PC-3 (cell line): ENCODE measurements at places on chromosomes 2 and 18. TPM values are rescaled to one million over a fixed set of nuclear protein-coding genes. Genes with fewer than 3 reads are reported as not detected.

DNA sequence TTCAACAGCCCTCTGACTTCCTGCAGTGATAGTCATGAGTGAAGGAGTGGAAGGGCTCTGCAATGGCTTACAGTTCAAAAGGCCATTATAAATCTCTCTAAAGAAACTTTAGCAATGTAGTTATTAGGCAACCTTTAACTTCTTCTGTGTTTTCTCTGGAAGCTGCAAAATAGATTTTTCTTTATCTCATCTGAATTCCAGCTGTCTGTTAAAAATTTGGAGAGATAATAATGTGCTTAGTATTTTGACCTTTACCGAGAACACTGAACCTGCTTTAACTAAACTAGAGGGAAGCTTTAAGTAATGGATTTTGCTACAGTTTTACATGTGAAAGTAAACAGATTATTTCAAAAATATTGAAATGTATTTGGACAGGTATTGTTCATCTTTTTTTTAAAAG, 847.9 kb downstream of the ERBB4 start:
- DNase-seq: no peak

- no peak for DNase-seq
Measured at GRCh38 chr2:121992700-121993099, 237.2 kb downstream of the TSN start.

The DIPK1C gene
- total RNA-seq: not detected in 2 replicates

GRCh38 chr2:200193791-200194190, 112.7 kb upstream of the SPATS2L start:
- no peak for DNase-seq

- DNase-seq: no peak
Measured at GRCh38 chr2:15670981-15671380, 79.3 kb downstream of the DDX1 start.

DNA sequence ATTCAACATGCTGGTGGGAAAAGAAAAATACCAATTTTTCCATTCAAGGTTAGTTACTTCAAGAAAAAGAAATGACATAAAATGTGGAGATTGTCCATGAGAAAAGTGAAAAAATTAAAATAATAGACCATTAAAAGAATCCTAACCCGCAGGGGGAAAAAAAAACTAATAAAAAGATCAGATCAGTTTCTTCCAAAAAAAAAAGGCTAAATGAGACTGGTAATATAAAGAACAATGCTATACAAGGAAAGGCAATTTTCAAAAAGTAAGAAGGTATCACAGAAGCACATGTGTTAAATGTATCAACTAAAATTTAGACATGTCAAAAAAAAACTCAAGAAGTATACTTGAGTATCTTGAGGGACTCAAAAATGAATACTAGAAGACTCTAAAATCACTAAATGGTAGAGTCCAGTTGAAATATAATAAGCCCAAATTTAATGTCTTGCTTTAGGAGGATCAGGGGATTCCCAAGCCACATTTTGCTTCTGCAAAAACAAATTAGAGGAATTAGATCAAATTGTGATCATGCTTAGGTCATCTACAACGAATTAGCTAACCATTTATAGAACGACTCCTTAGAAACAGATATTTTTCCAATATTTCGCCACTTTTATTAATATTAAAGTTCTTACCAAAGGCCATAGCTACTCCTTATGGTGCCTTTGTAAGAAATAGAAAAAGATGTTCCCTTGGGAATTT, 35.8 kb upstream of the GLS start:
- no peak for DNase-seq

- peak; percentile 77 for DNase-seq
Measured at GRCh38 chr2:7083580-7084509, 166.6 kb downstream of the RNF144A start.

The SLC38A11 gene
- total RNA-seq: 0.36 TPM in 1 of 2 replicates, not detected in the other

- no peak for DNase-seq
Measured at GRCh38 chr18:24060644-24061043, 46.1 kb downstream of the TTC39C start.

DNA sequence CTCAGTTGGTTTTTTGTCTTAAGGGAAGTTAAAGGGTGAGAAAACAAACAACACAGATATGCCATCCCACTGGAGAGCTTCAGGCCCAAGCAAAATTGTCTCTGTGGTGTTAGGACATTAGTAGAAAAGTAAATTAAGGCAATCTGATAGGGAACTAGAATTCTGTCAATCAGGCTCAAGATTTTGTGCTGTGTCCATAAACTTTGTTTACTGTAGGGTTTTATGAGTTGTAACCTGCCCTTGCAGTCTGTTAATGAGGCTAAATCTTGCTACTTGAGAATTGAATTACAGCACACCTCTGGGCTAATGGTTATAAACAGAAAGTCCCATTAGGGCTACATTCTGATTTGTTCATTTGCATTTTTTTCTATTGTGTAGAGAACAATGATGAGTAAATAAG, 78.0 kb upstream of the OTX1 start:
- no peak for DNase-seq

GRCh38 chr2:112916625-112917247, 5.8 kb downstream of the IL37 start:
- DNase-seq: no peak

DNA sequence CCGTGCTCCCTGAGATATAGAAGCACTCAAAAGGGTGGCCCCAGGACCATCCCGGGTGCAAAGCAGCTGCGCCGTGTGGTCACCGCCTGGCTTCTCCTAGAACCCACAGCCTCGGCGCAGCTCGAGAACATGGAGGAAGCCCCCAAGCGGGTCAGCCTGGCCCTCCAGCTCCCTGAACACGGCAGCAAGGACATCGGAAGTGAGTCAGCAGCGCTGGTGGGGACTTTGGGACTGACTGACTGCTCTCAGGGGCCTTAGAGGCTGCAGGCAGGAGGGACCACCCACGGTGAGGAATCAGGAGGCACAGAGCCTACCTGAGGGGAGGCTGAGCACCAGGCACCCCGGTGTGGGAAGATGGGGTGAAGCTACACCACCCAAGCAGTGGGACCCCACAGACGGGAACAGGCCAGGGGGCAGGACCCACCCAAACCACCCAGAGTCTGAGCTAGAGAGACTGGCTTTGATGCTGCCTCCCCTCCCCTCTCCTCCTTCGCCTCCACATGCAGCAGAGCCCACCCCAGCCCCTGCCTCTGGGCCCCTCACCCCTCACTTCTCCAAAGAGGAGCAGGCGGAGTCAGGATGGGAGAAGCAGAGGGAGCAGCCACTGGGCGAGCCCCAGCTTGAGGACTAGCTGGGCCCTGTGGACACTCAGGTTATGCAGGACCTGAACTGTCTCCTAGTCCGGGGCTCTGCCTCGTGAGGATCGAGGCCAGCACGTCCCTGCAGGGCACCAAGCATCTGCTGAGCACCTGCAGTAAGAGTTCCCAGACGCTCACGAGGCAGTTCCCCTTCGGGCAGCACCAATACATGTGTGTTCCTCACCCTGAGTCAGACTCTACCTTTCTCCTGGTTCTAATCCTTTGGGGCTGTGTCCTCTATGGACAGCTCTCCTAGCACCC, 28.7 kb downstream of the MTERF4 start:
- DNase-seq: no peak

DNA sequence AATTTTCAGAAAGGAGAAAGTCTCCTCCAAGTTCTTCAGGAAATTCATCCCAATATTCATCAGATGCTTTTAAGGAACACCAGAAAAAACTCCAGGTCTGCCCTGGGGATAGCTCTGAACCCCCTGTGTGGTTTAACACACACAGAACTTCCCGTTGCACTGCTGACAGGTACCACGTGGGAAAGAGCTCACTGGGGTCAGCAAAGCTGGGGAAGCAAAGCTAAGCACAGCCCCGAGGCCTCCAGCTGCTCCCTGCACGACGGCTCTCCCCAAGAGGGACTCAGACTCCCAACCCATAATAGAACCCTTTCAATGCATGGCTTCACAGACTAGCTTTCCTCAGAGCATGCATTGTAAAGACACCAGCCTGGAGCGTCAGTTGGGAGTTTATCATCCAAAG, 28.0 kb downstream of the ADI1 start:
- no peak for DNase-seq

- no peak for DNase-seq
Measured at GRCh38 chr2:110997331-110998045, 123.2 kb upstream of the BCL2L11 start.

GRCh38 chr2:136324966-136325365, 207.0 kb upstream of the CXCR4 start:
- DNase-seq: no peak

The ZNF892 gene
- total RNA-seq: not detected in 2 replicates

The GREB1 gene
- total RNA-seq: 0.29 and 0.62 TPM in 2 replicates
